NCI-H460 (cell line): ENCODE measurements at places on chromosomes 5 and 9. TPM values are rescaled to one million over a fixed set of nuclear protein-coding genes. Genes with fewer than 3 reads are reported as not detected.

Gene C9orf85
- total RNA-seq: 28.2 and 30.5 TPM in 2 replicates

Gene HTR4
- not detected in 2 replicates for total RNA-seq

Gene INSL6
- total RNA-seq: not detected in 2 replicates

Gene LEAP2
- total RNA-seq: 1.6 and 1.8 TPM in 2 replicates

Gene CNTRL
- total RNA-seq: 14.1 and 18.7 TPM in 2 replicates

Gene SYK
- 0.02 TPM in 1 of 2 replicates, not detected in the other for total RNA-seq

Gene ERAP2
- total RNA-seq: 2.6 and 3.2 TPM in 2 replicates

Gene N4BP3
- 0.27 and 0.38 TPM in 2 replicates for total RNA-seq

Gene SHLD3
- 7.5 and 10.2 TPM in 2 replicates for total RNA-seq

Gene C7
- total RNA-seq: not detected in 2 replicates

Gene SPINK13
- 1.3 and 2.8 TPM in 2 replicates for total RNA-seq

Gene CCDC180
- 0.32 and 1.9 TPM in 2 replicates for total RNA-seq

Gene COL15A1
- total RNA-seq: 0.89 and 1.0 TPM in 2 replicates

Gene FOXI1
- not detected in 2 replicates for total RNA-seq

Gene OR4F3
- not detected in 2 replicates for total RNA-seq

Gene PCDHA7
- total RNA-seq: 0.15 TPM in 1 of 2 replicates, not detected in the other

Gene TMEM252
- not detected in 2 replicates for total RNA-seq

Gene NTRK2
- 0.06 and 0.12 TPM in 2 replicates for total RNA-seq

Gene KIF12
- total RNA-seq: not detected in 2 replicates

Gene CENPP
- 5.1 and 7.4 TPM in 2 replicates for total RNA-seq

Gene SPATA31C1
- total RNA-seq: not detected in 2 replicates

Gene ZDHHC11B
- 0.26 and 0.42 TPM in 2 replicates for total RNA-seq

Gene PIP5K1B
- total RNA-seq: 3.4 and 3.5 TPM in 2 replicates

Gene CNOT8
- 67.3 and 81.2 TPM in 2 replicates for total RNA-seq

Gene FAXDC2
- not detected in 2 replicates for total RNA-seq

Gene TGFBI
- total RNA-seq: 1,239 and 1,373 TPM in 2 replicates

Gene DENND1A
- total RNA-seq: 32.7 and 36.5 TPM in 2 replicates

Gene ANKRD18A
- 1.7 and 3.9 TPM in 2 replicates for total RNA-seq

Gene BHMT2
- not detected in 2 replicates for total RNA-seq

Gene NR4A3
- total RNA-seq: 5.8 and 7.1 TPM in 2 replicates

Gene GGTA1
- not detected in 2 replicates for total RNA-seq

Gene HMCN2
- 0.20 and 0.38 TPM in 2 replicates for total RNA-seq

Gene ZNF883
- total RNA-seq: not detected in 2 replicates

Gene CRAT
- 27.2 and 32.5 TPM in 2 replicates for total RNA-seq

Gene PKD2L2
- total RNA-seq: not detected in 2 replicates

Gene CCNO
- 8.0 and 8.5 TPM in 2 replicates for total RNA-seq

Gene BTNL3
- not detected in 2 replicates for total RNA-seq

Gene PLCXD3
- not detected in 2 replicates for total RNA-seq

Gene SLC6A7
- 1.6 TPM in 2 replicates for total RNA-seq

Gene LCN6
- total RNA-seq: not detected in 2 replicates

Gene CDC20B
- not detected in 2 replicates for total RNA-seq

Gene OLFML2A
- 60.6 and 63.6 TPM in 2 replicates for total RNA-seq

Gene SMIM32
- not detected in 2 replicates for total RNA-seq

Gene OR2S2
- not detected in 2 replicates for total RNA-seq

Gene FRMPD1
- total RNA-seq: not detected in 2 replicates

Gene NEURL1B
- total RNA-seq: 2.3 and 2.4 TPM in 2 replicates

Gene TEX48
- total RNA-seq: not detected in 2 replicates

Gene MTX3
- total RNA-seq: 43.1 and 46.9 TPM in 2 replicates

Gene FBP2
- not detected in 2 replicates for total RNA-seq

Gene SPINK7
- not detected in 2 replicates for total RNA-seq
